ENCODE measurements at places on chromosomes 7 and 10.

GRCh38 chr10:83089335-83089734 lies 1050.0 kb upstream of the GHITM start:
- no peak for DNase-seq

- peak; percentile 21 for DNase-seq
Measured at GRCh38 chr7:151060416-151061212, 1.2 kb downstream of the SLC4A2 start.

- DNase-seq = no peak
Measured at GRCh38 chr7:151716323-151716722, 160.6 kb downstream of the PRKAG2 start.

DNA sequence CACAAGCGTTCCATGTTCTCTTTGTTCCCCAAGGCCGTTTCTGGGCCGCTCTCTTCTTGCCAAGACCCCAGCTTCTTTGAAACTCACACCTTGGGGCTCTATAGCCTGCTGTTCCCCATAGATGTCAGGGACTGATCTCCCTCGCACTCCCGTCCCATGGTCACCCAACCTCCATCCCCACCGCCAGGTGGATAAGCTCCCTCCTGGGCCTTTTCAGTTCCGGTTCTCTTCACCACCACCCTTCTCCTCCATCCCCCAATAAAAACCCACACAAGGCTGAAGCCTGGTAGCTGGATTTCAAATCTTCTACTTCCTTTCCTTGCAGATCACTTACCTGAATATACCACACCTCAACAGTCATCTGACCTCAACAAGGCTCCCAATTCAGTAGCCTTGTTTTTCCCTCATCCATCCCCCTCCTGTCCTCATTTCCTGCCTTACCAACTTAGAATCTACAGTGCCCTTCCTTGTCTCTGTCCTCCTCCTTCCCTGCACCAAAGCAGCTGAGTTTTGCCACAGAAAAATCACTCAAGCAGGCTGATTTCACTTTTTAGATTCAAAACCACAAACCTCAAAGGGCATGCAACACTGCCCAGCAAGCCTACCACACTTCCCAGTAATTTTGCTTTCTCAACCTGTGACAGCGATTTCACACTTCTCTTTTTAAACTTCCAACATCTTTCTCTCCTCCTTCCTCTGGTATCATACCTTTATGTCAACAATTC lies 7.7 kb downstream of the SLC37A3 start:
- no peak for DNase-seq

DNA sequence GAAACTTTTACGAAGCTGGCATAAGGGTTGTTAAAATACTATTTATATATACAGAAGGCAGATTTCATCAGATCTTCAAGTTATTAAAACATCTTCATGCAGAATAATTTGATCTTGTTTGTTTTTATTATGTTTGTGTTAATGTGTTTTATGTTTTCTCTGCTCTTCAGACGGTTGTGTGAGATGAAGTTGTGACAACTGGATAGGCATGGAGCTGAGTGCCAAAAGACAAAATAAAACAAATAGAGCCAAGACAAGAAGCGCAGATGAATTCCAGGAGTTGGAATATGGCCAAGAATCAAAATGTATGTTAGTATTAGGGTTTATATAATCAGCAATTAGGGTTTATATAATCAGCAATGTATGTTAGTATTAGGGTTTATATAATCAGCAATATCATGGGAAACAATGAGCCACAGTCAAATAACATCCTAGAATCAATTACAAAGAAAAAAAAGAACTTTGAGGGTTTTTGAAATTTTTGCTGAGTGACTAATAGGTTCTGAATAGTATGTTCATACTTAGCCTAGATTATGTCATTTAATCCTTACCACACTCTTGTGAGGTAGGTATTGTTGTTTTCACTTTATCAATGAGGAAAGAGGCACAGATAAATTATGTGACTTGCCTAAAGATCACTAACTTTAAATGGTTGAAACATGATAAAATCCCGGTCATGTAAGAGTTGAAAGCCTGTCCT lies 488.0 kb upstream of the STEAP1 start:
- DNase-seq = no peak

GRCh38 chr7:37035631-37036030 lies 311.3 kb upstream of the AOAH start:
- DNase-seq = no peak

GRCh38 chr7:46421441-46422230 lies 500.6 kb upstream of the IGFBP3 start:
- DNase-seq = no peak

GRCh38 chr7:28588602-28589001 lies 176.3 kb downstream of the CREB5 start:
- no peak for DNase-seq

- DNase-seq = peak; percentile 29
Measured at GRCh38 chr7:49099587-49100326, 175.4 kb downstream of the CDC14C start.

DNA sequence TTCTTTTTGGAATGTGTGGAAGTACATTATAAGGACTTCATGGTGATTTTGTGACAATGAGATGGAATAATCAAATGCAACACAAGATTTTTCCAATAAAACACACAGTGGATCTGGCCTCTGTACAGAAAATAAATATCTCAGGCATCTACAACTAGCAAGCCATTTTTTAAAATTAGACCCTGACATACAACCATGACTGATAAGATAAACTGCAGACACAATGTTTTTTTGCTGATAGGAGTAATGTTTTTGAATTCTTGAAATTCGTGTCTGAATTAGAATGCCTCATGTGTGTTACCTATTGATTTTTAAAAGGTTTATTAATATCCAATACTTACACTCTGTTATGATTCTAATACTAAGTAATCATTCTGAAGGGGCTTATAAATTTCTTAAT lies 328.1 kb downstream of the HGF start:
- DNase-seq = no peak

- no peak for DNase-seq
Measured at GRCh38 chr7:135232720-135233119, 918 bp upstream of the STRA8 start.

DNA sequence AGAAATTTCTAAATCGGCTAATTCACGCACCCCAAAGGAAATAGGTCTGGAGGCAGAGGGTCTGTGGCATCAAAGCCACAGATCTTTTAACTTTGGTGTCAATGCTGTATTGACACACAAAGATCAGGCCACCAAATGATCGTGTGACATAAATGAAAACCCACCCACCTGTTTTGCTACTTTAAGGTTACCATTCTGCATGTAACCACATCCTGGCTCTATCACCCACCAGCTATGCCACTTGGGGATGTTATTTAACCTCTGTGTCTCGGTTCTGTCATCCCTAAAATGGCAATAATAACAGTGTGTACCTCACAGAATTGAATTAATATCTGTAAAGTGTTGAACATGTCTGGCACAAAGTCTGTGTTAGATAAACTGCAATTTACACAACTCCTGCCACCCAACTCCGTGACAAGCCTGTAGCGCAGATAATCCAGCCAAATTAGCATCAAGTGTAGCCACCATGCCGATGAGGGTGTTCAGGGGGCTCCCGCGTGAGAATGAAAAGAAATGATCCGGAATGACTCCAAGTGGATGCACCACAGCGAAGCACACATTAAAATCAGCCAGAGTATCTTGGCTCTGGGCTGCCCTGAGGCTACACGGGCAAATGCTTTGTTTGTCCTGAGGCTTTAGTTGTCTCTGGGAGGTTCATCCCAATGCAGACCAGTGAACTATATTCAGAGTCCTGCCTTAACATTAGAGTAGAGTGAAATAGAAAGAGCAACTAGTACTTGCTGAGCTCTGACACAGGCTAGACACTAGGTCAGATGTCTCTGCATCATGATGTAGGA lies 158.4 kb upstream of the NEBL start:
- DNase-seq = no peak

GRCh38 chr10:120271696-120272095 lies 185.3 kb upstream of the PLPP4 start:
- DNase-seq = no peak

GRCh38 chr10:36183056-36183455 lies 541.0 kb upstream of the FZD8 start:
- DNase-seq = no peak

GRCh38 chr10:97053276-97053675 lies 132.5 kb downstream of the SLIT1 start:
- DNase-seq = no peak

- no peak for DNase-seq
Measured at GRCh38 chr10:95540514-95541052, 20.6 kb downstream of the SORBS1 start.

GRCh38 chr7:102095321-102096011 lies 191.2 kb upstream of the SH2B2 start:
- DNase-seq = no peak

GRCh38 chr10:72509206-72509799 lies 116.6 kb downstream of the MICU1 start:
- no peak for DNase-seq

- no peak for DNase-seq
Measured at GRCh38 chr10:82826132-82826531, 951.1 kb downstream of the NRG3 start.

DNA sequence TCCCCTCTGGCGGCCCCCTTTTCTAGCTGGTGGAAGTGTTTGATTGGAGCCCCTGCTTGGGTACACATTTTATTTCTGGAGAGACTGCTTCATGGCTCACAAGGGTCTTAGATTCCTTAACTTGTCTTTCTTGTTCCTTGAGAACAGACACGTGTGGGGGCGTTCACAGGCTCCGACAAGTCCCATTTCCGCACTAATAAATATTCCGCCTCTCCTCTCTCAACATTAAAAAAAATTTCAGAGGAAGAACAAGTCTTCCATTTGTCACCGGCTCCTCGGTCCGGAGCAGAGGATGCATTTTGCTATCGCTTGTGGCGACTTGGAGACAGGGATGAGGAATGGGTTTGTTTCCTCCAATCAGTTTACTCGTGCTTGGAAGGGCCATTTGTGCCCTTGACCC lies 134.0 kb upstream of the PODXL start:
- no peak for DNase-seq

GRCh38 chr7:151630358-151630757 lies 110.7 kb upstream of the RHEB start:
- DNase-seq = no peak

- DNase-seq = no peak
Measured at GRCh38 chr7:4699841-4700240, 17.7 kb downstream of the FOXK1 start.

GRCh38 chr10:114266521-114266920 lies 27.5 kb downstream of the VWA2 start:
- no peak for DNase-seq

DNA sequence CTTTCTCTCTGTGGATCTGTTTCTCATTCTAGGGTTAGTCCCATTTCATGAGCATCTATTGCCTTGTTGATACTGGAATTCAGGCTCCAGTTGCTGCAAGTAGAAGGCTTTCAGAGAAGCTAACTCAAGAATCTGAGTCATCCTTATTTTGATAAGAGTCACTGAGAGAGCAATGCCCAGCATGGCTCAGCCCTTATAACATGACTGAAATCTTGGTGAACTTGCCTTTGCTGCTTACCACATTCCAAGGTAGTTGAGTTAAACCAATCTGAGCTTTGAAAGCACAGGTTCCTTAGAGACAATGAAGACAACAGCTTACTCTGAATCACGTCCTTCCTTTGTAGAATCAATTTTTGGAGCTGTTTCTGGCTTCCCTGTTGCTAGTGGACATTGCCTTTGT lies 53.6 kb upstream of the CHCHD3 start:
- DNase-seq = no peak

DNA sequence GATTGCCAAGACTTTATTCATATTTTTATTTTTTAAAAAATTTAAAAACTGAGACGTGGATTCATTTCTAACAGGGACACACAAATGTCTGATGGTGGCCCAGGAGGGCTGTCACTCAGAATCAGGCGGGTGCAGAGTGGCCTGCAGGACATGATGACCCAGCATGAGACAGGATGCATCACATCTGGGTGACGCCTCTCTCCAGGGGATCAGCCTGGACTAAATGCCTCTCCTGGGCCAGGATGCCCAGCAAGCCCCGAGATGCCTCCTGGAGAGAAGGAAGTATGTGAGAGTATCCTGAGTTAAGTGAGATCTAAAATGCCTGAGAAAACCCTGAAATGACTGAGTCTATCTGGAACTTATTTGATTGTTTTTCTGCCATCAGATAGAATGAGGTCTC lies 16.9 kb upstream of the MTURN start:
- no peak for DNase-seq

- no peak for DNase-seq
Measured at GRCh38 chr10:14200698-14201544, 129.8 kb downstream of the FRMD4A start.

DNA sequence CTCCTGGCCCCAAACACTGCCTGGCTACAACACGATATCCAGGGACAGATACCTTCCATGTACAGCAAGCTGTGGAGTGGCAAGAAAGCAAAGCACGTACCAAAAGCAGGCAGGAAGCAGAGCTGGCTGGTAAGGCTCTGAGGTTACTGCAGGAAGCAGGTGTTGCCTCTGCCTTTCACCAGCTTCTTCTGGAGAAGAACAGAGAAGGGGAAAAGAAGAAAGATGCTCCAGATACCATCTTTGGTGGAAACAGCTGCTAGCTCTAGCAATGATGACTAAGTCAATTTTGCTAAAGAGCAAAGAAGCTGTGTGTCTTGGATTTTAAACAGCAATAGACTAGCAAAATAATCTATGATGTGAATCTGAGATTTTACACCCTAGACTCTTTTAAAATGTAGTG lies 34.9 kb upstream of the PRSS1 start:
- DNase-seq = no peak

DNA sequence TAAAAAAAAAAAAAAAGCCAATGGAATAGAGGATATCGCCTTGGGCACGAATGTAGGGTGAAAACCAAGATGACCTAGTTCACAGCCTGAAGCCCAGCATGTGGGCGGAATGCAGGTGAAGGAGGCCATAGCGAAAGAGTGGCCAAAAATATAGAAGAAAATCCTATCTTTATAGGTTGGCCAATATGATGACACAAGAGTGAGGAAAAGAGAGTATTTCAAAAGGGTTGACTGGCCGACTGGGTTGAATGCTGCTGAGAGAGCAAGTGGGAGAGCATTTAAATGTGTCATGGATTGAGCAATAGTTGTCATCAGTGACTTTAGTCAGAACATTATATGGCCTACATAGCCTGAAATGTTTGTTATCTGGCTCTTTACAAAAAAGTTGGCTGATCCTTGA lies 17.2 kb upstream of the GLI3 start:
- no peak for DNase-seq

DNA sequence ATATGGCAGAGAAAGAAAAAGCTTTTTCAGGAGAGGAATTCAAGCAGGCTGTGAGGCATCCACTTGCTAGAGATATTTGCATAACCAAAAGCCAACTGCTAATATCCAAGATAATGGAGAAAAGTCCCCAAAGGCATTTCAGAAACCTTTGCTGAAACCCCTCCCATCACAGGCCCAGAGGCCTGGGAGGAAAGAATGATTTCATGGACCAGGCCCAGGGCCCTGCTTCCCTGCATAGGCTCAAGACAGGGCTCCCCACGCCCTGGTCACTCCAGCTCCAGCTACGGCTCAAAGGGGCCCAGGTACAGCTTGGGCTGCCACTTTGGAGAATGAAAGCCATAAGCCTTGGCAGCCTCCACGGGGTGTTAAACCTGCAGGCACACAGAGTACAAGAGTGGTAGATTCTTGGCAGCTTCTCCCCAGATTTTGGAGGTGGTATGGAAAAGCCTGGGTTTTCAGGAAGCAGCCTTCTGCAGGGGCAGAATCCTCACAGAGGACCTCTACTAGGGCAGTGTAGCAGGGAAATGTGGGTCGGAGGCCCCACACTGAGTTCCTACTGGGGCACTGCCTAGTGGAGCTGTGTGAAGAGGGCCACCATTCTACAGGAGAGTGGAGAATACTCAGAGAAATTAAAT lies 5.6 kb upstream of the RSU1 start:
- DNase-seq = no peak

All from SW480 (cell line).